ENCODE measurements at places on chromosomes 6 and 20. TPM values are rescaled to one million over a fixed set of nuclear protein-coding genes. Genes with fewer than 3 reads are reported as not detected.
A peak's percentile ranks its signal among the peaks of the same experiment; 100 is the strongest.

- DNase-seq, result peak; percentile 43
Observed at GRCh38 chr20:24917797-24918578, 31.1 kb upstream of the CST7 start.

The TOX2 gene
- 0.28 TPM for total RNA-seq

GRCh38 chr20:21435576-21435975 is 38.2 kb upstream of the NKX2-4 start:
- no peak for DNase-seq

GRCh38 chr20:25745738-25746137 is 49.1 kb upstream of the ZNF337 start:
- no peak for DNase-seq

The PRSS35 gene
- total RNA-seq, result 0.26 TPM

DNA sequence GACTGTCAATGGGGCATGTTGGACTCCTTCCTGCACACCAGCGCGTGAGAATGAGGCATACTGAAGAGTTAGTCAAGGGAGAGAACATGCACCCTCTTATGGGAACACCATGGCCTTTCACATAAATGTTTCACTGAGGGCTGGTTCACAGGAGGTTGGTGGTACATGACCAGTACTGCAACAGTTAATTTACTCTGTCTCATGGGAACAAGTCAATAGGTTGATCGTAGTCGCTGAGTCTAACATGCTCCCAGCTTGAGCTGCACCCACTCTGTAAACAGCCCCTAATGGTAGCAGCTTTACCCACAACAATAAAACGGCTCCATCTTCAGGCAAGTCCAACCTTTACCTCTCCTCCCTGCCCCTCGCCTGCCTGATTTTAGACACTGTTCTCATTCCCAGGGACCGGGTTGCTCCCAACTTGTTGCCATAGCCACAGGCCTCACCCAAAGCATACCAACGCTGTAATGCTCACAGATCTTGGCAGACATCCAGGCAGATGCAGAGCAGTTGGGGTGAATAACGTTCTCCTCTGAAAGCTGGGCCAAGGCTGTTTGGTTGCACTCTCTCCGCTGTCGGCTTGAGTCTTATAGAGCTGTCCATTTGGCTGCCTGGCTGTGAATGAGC is 111.3 kb downstream of the LY86 start:
- peak; percentile 83 for DNase-seq

The ASF1A gene
- total RNA-seq, result 12.6 TPM

The HLA-DQA1 gene
- total RNA-seq, result 14.4 TPM

DNA sequence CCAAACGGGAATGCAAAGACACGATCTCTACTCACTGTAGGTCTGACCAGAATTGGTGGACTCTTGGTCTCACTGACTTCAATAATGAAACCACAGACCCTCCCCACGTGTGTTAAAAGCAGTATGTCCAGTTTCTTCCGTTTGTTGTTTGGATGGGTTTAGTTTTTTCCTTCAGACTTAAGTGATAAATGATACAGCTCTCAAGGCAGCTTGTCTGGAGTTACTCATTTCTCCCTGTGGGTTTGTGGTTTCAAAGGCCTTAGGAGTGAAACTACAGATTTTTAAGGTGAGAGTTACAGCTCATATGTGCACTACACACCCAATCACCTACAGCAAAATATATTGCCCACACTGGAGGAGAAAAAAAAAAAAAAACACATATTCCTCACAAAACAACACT is 86.7 kb upstream of the STMND1 start:
- no peak for DNase-seq

- no peak for DNase-seq
Observed at GRCh38 chr6:67165606-67166005, 1458.6 kb upstream of the EYS start.

The CALHM6 gene
- total RNA-seq, result not detected

GRCh38 chr6:166435574-166435973 is 52.8 kb upstream of the MPC1 start:
- no peak for DNase-seq

Measured in uterus (tissue), 4 donors.